ENCODE measurements at places on chromosomes 2 and 18. TPM values are rescaled to one million over a fixed set of nuclear protein-coding genes. Genes with fewer than 3 reads are reported as not detected.

DNA sequence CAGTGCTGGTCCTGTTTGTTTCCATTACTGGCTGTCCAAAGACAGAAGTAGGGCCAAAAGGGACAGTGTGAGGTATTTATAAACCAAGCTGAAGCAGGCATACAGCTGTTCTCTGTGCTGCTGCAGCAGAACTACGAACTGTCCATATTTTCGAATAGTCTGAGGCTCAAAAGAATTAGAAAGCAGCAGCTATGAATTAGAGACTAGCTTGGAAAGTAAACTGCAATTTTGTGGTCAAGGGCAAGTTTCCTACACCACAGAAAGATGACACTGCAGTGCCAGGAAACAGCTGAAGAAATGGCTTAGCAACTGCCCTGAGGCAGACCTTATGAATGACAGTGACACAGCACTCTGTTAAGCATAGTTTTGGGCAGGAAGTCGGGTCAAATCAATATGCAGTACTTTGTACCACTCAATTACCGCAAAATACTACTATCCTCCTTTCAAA lies 125.3 kb downstream of the TMEM131 start:
- DNase-seq, result peak; percentile 89
- H3K27me3 ChIP-seq, result no peaks in the 10 kb centered on the region
- H3K4me1 ChIP-seq, result peaks cover 5% of the 10 kb centered on the region

- peaks cover 18% of the 10 kb centered on the region for H3K4me1 ChIP-seq
- no peak for DNase-seq
- peaks cover 3% of the 10 kb centered on the region for H3K36me3 ChIP-seq
- no peak overlapping the region for H3K27ac ChIP-seq
These were observed 106.8 kb downstream of the ZNF516 start for GRCh38 chr18:76388261-76388660.

GRCh38 chr2:216987252-216987821 lies 127.5 kb upstream of the TNP1 start:
- H3K36me3 ChIP-seq, result no peaks in the 10 kb centered on the region
- H3K27ac ChIP-seq, result no peak overlapping the region
- peaks cover 9% of the 10 kb centered on the region for H3K4me1 ChIP-seq
- H3K4me3 ChIP-seq, result no peak overlapping the region
- no peaks in the 10 kb centered on the region for H3K27me3 ChIP-seq
- no peak for DNase-seq

- H3K27me3 ChIP-seq, result no peaks in the 10 kb centered on the region
- H3K27ac ChIP-seq, result no peak overlapping the region
- no peak overlapping the region for H3K4me3 ChIP-seq
- H3K36me3 ChIP-seq, result no peaks in the 10 kb centered on the region
- no peak for DNase-seq
These were observed 5.0 kb upstream of the GPR35 start for GRCh38 chr2:240620149-240620731.

DNA sequence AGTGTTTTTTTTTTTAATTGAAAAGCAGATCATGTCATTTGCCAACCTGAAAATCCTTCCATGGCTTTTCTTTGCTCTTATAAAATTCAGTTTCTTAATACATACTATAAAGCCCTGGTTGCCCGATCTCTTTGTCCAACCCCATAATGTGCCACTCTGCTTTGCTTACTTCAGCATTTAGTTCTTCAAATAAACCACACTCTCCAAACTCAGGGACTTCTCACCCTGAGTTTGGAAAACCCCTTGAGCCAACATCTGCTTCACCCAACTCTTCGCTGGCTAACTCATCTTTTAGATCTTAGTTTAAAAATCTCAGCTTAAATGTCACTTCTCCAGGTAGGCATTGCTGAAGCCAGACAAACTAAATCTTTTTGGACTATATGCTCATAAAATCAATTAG lies 1.3 kb upstream of the STAT1 start:
- no peak for DNase-seq
- H3K36me3 ChIP-seq, result peaks cover 7% of the 10 kb centered on the region
- no peak overlapping the region for H3K27ac ChIP-seq

DNA sequence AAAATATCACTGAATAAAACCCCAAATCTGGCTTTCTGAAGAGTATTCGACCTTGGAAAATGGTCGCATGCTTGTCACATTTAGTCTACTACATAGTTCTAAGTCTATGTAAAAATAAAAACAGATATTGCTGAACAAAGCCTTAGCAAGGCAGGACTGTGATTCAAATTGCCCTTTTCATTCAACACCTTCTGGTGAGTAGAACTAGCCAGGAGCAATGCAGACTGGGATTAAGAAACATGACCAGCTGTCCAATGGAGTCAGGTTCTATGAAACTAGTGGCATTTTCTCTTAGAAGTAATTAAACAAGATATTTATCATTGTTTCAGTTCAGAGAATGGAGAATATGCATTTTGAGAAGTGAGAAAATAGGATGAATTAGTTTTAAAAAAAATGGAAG lies 1260.5 kb upstream of the ACVR2A start:
- H3K27me3 ChIP-seq, result no peaks in the 10 kb centered on the region
- no peak overlapping the region for H3K4me3 ChIP-seq
- no peak for DNase-seq
- no peak overlapping the region for H3K27ac ChIP-seq
- H3K36me3 ChIP-seq, result no peaks in the 10 kb centered on the region
- H3K4me1 ChIP-seq, result peaks cover 1% of the 10 kb centered on the region

DNA sequence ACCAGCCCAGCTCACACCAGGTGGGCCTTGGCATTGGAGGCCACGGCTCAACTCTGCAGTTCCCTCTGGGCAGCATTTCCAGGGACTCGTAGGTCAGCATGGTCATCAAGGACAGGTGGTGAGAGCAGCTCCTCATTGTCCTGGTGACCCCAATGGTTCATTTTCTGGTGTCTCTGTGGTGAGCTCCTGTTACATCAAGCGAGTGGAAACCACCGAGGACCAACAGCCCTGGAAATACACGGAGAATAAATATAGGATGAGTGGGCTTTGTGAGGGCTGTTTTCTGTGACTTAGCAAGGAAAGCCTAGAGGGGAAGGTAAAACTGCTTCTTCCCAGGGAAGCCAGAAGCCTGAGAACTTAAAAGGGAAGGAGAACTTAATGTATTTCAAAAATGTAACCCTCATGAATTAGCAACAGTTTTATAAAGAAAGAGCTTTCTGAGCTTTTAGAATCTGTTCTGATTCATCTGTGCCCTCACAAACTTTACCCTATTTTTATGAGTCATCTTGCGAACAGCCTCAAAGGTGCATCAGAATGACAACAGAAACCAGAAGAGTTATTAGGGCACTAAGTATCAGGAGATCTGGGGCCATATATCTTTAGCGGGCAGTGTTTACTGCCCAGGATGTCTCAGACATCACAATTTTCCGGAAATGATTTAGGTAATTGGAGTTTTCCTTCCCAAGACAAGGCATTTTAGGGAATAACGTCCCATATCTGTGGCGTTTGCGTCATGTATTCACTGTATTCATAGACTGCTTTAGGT lies 18.7 kb downstream of the C2orf92 start:
- H3K4me3 ChIP-seq, result no peak overlapping the region
- H3K36me3 ChIP-seq, result no peaks in the 10 kb centered on the region
- no peaks in the 10 kb centered on the region for H3K4me1 ChIP-seq
- no peak overlapping the region for H3K27ac ChIP-seq
- no peak for DNase-seq

GRCh38 chr2:190766595-190766994 lies 114.0 kb upstream of the GLS start:
- H3K4me1 ChIP-seq, result no peaks in the 10 kb centered on the region
- H3K4me3 ChIP-seq, result no peak overlapping the region

GRCh38 chr2:163652751-163653150 lies 83.1 kb downstream of the FIGN start:
- DNase-seq, result no peak
- no peaks in the 10 kb centered on the region for H3K27me3 ChIP-seq
- no peak overlapping the region for H3K4me3 ChIP-seq
- H3K4me1 ChIP-seq, result no peaks in the 10 kb centered on the region
- H3K27ac ChIP-seq, result no peak overlapping the region

DNA sequence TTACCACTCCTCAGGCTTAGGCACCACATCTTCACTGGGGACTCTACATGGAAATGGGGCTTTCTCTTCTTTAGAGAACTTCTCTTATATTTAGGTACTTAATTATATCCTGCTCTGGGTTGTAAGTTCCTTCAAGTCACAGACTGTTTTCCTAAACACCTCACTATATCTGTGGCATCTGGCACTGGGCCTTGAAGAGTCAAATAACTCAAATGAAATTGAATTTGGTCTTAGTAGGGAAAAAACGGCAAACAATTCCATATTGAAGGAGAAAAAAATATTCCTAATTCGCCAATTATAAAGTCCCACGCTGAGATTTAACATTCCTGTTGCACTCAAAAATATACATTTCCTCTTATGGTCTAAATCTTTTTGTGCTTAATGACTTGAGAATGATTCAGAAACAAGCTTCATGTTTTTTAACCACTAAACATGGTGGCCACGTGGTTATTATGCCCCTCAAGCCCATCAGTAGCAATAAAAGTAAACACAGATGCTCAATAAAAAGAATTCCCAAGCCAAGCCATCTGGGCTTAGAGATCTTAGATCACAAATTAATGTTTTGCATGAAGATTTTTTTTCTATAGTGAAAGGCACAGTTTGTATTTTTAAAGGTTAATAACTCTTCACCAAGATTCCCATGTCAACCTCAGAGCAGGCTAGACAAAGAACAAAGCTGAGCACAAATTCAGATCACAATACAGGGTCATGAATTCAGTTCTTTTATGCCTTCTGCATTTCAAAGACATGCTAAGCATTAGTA lies 105.5 kb upstream of the SYT4 start:
- DNase-seq, result no peak
- no peak overlapping the region for H3K4me3 ChIP-seq
- no peaks in the 10 kb centered on the region for H3K36me3 ChIP-seq
- no peaks in the 10 kb centered on the region for H3K27me3 ChIP-seq

DNA sequence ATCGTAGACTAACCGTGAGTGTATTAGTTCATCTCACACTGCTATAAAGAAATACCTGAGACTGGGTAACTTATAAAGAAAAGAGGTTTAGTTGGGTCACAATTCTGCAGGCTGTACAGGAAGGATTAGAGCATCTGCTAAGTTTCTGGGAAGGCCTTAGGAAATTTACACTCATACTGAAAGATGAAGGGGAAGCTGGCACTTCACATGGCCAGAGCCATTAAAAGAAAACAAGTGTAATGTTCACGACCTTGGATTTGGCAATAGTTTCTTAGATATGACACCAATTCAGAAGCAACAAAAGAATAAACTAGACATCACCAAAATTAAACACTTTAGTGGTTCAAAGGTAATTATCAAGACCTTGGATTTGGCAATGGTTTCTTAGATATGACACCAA lies 23.8 kb downstream of the ABCB11 start:
- no peaks in the 10 kb centered on the region for H3K27me3 ChIP-seq
- DNase-seq, result no peak
- H3K4me3 ChIP-seq, result no peak overlapping the region
- no peaks in the 10 kb centered on the region for H3K4me1 ChIP-seq
- no peak overlapping the region for H3K27ac ChIP-seq
- H3K36me3 ChIP-seq, result no peaks in the 10 kb centered on the region

DNA sequence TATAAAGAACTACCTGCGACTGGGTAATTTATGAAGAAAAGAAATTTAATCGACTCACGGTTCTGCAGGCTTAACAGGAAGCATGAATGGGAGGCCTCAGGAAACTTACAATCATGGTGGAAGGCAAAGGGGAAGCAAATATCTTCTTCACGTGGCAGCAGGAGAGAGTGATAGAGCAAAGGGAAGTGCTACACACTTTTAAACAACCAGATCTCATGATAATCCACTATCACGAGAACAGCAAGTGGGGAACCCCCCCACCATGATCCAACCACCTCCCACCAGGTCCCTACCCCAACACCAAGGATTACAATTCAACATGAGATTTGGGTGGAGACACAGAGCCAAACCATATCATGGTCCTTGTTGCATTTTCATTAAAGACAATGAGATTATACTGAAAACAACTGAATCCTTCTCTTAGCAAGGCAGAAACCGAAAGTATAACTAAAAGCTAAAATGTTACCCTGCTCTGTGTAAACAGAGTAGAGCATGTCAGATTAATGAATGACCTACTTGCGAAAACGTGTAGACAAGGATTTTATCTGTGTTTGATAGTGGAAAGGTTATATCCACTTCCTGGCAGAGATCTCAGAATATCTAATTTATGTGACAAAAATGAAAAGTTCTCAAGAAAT lies 60.1 kb upstream of the RBBP8 start:
- no peak overlapping the region for H3K4me3 ChIP-seq
- H3K27ac ChIP-seq, result no peak overlapping the region
- H3K36me3 ChIP-seq, result no peaks in the 10 kb centered on the region
- no peaks in the 10 kb centered on the region for H3K4me1 ChIP-seq

- no peaks in the 10 kb centered on the region for H3K27me3 ChIP-seq
- no peaks in the 10 kb centered on the region for H3K36me3 ChIP-seq
- no peaks in the 10 kb centered on the region for H3K4me1 ChIP-seq
- no peak overlapping the region for H3K4me3 ChIP-seq
- no peak overlapping the region for H3K27ac ChIP-seq
These were observed 193.9 kb upstream of the HS6ST1 start for GRCh38 chr2:128512379-128513115.

DNA sequence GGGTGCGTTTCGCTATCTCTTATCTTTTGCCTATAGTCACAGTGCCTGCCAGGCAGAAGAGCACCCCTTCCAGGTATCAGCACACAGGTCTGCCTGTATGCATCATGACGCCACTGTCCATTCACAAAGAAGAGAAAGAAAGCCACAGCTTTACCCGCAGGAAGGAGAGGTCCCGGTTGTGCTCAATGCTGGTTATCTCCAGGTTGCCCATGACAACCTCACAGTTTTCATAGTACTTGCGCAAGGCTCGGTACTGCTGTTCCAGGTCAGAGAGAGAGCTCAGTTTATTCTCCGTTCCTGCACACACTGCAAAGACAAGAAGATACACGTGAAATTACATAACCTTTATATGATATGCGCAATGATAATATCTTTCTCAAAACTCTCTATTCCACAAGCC lies 414.0 kb downstream of the ERBB4 start:
- H3K4me1 ChIP-seq, result no peaks in the 10 kb centered on the region
- no peak overlapping the region for H3K27ac ChIP-seq
- no peaks in the 10 kb centered on the region for H3K27me3 ChIP-seq
- peak; percentile 29 for DNase-seq
- H3K36me3 ChIP-seq, result no peaks in the 10 kb centered on the region
- H3K4me3 ChIP-seq, result no peak overlapping the region

DNA sequence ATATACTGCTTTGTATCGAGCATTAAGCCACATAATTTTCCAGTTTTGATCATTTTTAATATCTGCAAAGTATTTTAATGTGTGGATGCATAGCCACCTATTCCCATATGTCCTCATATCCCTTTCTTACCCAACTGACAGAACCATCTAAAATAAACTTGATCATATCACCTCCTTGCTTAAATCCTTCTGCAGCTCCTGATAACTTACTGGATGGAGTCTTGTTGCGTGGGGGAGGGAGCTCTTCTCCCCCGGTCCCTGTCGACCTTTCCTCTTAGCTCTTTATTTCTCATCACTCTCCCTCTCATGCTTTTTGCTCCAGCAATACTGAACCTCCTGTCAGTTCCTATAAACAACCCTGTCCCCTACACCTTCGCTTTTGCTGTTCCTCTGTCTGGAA lies 18.7 kb downstream of the TMEM178A start:
- H3K4me3 ChIP-seq, result no peak overlapping the region
- H3K4me1 ChIP-seq, result no peaks in the 10 kb centered on the region
- H3K27me3 ChIP-seq, result peaks cover 5% of the 10 kb centered on the region
- no peak for DNase-seq
- no peak overlapping the region for H3K27ac ChIP-seq

CTLA4 gene
- total RNA-seq, result not detected

NDUFAF7 gene
- 12.8 TPM for total RNA-seq

IGFBP2 gene
- 33.5 TPM for total RNA-seq

PPP1R7 gene
- 60.8 TPM for total RNA-seq

CHPF gene
- 27.2 TPM for total RNA-seq

REG3G gene
- not detected for total RNA-seq

FLACC1 gene
- total RNA-seq, result 0.56 TPM

TLX2 gene
- total RNA-seq, result not detected

VWC2L gene
- total RNA-seq, result not detected

ANO7 gene
- 0.36 TPM for total RNA-seq
